ENCODE measurements at places on chromosomes 6 and 20.

DNA sequence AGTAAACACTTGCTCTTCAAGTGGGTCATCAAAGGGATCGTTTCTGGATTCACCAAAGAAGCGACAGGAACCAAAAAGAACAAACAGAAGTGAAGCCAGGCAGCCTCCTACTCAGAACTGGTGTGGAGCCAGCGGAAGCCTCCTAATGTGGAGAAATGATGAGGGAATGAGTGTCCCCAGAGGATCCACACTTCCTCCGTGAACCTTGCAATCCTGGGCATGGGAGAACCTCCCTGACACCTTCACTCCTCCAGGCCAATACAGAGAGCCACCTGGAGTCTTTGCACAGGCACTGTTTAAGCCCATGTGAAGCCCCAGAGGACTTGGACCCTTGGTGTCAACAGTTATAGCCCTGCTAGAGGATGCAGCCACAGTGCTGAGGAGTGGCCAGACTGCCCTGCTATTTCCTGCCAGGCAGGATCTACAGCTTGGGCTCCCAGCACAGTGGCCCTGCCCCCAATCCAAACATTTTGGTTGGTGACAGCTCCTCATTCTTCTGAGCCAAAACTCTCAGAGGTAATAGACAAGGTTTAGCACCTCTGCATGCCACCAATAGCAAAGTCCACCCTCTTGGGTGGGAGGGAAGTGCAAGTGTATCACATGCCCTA, 23.2 kb upstream of the SERINC1 start:
- no peak for DNase-seq

GRCh38 chr20:61288331-61288784, 36.3 kb downstream of the CDH4 start:
- DNase-seq, result no peak

DNA sequence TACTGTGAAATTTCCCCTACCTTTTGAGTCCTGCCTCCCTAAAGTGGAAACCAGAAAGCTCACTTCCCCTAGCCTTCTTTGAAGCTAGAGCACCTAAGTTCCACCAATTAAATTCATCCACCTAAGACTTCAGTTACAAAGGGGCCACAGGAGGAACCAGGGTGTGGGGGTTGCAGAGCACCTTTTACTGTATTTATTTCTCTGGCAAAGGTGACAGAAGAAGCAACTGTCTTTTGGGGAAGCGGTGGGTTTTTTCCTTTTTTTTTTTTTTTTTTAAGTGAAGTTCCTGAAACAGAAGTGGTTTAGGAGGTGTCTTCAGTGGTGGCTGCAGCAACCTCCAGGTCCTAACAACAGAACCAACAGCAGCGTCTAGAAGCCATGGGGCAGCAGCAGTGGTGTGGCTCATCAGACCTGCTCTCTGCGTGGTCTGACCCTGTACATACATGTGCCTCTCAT, 13.1 kb downstream of the PSMB9 start:
- no peak for DNase-seq

- DNase-seq, result no peak
Observed at GRCh38 chr20:46698788-46699187, 9.5 kb upstream of the TP53RK start.

- DNase-seq, result no peak
Observed at GRCh38 chr20:7728338-7728737, 211.9 kb downstream of the HAO1 start.

- DNase-seq, result no peak
Observed at GRCh38 chr6:167956983-167957492, 40.4 kb upstream of the KIF25 start.

GRCh38 chr20:38863024-38863851, 57.7 kb downstream of the PPP1R16B start:
- DNase-seq, result peak; percentile 35

DNA sequence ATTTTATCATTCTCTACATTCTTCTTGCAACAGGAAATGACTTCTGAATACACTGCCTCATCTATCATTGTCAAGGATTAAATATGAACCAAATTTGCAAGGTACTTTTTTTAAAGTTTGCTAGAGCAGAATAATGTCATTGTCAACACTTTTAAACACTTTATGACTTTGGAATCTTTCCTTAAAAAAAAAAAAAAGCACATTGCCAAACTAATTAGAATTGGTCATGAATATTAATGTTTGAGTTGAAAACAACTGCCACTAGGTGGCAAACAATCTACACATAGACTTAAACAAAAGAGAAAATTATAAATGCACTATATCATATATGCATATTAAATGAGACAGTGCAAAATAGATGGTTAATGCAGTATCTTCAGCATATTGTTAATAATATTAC, 32.5 kb upstream of the TMEM244 start:
- DNase-seq, result peak; percentile 60

GRCh38 chr6:145787688-145788087, 26.9 kb downstream of the FBXO30 start:
- DNase-seq, result no peak

- no peak for DNase-seq
Observed at GRCh38 chr20:43545837-43546578, 12.8 kb upstream of the SGK2 start.

DNA sequence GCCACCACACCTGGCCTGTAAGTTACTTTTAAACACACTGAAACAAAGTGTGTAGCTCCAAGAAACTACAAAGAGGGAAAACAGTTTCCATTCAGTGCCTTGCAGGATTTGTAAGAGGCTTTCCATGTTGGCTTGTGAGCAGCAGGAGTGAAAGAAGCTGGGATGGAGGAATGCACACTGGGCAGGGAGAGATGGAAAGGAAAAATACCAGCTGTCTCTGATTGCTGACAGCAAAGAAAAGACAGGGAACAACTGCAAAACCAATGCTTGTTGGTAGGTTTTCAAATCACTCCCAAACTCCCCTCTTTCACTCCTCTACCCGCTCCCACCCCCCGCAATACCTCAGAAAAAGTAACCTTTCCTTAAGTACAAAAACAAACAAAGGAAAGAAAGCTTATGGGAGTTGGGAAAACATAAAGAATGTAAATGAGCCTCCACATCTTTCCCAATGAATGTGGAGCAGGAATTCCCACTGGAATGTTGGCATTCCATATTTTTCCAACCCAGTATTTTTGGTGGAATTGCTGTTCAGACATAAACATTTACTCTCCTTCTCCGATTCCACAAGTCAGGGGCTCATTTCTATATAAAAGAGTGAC, 166.1 kb downstream of the THBS2 start:
- DNase-seq, result no peak

DNA sequence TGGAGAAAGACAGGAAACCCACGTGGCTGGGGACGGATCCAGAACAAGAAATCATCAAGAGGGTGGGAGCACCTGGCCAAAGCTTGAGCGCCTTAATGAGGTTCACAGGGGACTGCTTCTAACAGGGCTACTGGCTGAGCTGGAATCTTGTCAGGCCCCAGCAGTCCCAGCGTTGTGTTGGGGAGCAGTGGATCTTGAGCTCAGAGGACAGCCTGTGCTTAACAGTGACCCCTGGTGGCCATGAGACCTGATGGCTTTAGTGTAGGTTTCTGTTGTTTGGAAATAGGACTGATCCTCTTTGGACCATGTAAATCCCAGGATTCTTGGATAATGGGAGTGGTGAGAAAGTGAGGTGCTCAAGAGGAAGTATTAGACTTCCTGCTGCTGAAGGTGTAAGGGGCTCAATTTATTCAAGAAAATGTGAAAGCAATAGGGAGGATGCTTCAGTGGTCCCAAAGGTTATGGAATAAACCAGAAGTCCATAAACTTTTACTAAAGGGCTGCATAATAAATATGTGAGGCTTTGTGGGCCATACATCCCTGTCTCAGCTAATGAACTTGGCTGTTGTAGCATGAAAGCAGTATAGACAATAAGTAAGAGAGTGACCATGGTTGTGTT, 216.2 kb downstream of the NFATC2 start:
- no peak for DNase-seq

- DNase-seq, result no peak
Observed at GRCh38 chr20:4875578-4876067, 125.7 kb downstream of the SLC23A2 start.

GRCh38 chr6:166055801-166056200, 111.8 kb downstream of the TBXT start:
- DNase-seq, result no peak

- no peak for DNase-seq
Observed at GRCh38 chr6:12635813-12636212, 80.8 kb upstream of the PHACTR1 start.

DNA sequence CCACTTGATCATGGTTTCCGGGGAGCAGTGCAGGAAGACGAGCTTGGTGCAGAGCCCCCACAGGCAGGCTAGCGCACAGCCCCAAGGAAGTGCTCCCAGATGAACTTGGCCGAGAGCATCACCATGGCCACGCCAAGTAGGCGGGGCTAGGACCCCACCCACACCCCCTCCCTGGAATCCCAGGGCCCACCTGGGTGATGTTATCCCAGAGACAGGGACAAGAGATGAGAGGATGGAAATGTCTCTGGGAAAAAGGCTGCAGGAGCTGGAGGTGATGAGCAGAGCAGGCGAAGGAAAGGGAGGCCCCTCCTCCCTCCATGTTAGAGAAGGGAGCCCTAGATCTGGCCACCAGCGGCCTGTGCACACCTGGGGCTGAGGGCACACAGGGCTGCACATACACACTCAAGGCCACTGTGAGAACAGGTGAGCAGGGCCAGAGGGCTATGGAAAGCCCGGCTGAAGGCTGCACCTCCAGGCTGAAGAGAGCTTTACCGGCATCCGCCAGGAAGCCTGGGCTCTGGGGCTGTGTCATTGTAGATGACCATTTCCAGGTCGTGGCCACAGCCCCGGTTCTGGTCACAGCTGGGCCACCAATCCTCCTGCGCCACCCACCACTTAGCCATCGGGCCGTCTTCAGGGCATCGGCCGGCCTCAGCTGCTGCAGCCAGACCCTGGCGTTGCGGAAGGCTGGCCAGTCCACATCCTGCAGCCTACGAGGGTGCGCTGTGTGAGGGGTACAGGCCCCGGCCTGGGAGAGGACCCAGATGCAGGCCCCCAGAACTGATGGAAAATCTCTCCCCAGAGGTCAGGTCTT, 24.9 kb downstream of the NPEPL1 start:
- no peak for DNase-seq

Measured in inflammatory macrophage treated with lipopolysaccharide for 1 hour (primary cell).